ENCODE measurements at places on chromosomes 13 and 19. TPM values are rescaled to one million over a fixed set of nuclear protein-coding genes. Genes with fewer than 3 reads are reported as not detected.

GRCh38 chr13:32857689-32858088 is 158.5 kb upstream of the KL start:
- no peak for DNase-seq

GRCh38 chr13:94712287-94712811 is at the start of gene SOX21:
Gene SOX21 (minus strand): TSS chr13:94712545. CDS start chr13:94712049, 496 bp downstream.
- no peak for DNase-seq

GRCh38 chr13:52868190-52868589 is 19.8 kb upstream of the PCDH8 start:
- DNase-seq, result no peak

GRCh38 chr19:13066226-13066625 is 36.4 kb downstream of the LYL1 start:
- no peak for DNase-seq

Gene SYNE4
- total RNA-seq, result 0.27 TPM

Gene PGLYRP1
- total RNA-seq, result not detected

DNA sequence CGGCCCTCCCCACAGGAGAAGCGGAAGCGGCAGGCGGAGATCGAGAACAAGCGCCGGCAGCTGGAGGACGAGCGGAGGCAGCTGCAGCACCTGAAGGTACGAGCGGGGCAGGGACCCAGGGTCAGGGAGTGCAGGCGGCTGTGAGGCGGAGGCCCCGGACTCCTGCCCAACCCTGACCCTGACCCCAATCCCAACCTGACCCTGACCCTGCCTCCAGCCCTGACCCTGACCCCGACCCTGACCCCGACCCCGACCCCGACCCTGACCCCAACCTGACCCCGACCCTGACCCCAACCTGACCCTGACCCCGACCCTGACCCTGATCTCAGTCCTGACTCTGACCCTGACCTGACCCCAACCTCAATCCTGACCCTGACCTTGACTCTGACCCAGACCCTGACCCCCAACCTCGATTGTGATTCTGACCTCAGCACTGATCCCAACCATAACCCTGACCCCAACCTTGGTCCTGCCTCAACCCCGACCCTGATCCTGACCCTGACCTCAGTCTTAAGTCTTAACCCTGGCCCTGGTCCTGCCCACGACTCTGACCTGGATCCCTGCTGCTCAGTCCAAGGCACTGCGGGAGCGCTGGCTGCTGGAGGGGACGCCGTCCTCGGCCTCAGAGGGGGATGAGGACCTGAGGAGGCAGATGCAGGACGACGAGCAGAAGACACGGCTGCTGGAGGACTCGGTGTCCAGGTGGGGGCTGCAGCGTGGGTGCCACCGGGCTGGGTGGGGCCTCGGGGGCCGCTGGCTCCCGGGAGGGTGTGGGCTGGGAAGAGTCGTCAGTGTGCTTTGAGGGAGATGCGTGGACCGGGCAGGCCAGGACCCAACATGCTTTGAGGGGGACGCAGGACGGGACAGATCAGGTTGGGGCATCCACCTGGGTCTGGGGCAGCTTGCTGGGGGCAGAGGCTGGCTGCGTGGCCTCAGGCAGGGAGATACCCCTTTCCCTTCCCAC is 18.5 kb downstream of the PALM start:
- peak; percentile 28 for DNase-seq

Gene TYROBP
- total RNA-seq, result 88.7 TPM

DNA sequence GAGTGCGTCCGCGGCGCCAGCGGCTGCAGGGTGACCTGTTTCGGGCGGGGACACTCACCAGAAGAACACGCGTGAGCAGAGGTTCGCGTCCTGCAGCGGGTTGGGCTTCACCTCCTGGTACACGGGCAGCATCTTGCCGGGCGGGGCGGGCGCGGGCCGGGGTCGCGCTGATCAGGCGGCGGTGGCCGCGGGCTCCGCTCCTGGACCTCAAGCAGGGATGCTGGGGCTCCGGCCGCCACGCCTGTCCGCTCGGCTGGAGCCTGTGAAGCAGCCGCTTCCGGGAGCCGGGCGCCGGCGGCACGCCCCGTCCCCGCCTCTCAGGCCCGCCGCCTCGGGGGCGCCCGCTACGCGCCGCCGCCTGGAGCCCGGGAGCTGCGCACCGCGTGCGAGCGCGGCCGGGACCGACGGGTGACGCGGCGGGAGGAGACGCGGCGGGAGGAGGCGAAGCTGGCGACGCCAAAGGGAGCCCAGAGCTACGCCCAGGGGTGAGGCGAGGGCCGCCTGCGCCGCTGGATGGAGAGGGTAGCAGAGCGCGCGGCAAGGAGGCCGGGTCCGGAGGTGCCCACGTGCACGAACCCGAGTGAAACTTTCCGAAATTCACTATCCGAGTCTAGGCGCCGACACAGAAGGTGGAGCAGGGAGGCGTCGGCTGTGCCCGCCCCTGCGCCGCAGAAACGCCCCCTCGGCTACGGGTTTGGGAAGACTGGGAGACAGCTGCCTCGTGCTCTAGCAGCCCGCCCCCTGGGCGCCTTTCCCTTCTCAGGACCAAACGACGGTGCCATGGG is at the start of gene ABCC4:
Gene ABCC4 (minus strand): TSS at position 269 of the 785 bp plus-strand sequence. CDS start 137 bp downstream, at position 132.
- DNase-seq, result peak; percentile 75

DNA sequence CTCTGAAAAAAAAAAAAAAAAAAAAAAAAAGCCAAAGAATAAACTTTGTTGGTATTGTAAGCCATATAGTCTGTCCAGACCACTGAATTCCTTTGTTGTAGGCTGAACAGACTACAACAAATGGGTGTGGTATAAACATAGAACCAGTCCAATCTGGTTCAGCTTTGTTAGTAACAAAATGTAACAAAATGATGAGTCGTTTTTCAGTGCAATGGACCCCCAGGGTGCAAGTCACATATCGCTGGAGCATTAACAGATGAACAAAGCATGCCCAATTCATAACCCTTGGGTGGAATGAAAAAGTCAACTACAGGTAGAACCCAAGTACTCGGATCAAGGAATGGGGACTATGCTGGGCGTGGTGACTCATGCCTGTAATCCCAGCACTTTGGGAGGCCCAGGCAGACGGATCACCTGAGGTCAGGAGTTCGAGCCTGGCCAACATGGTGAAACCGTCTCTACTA is 13.6 kb upstream of the FCHO1 start:
- DNase-seq, result no peak

GRCh38 chr13:92682832-92683517 is 543.6 kb upstream of the GPC6 start:
- peak; percentile 21 for DNase-seq

Gene ZNF132
- 4.7 TPM for total RNA-seq

DNA sequence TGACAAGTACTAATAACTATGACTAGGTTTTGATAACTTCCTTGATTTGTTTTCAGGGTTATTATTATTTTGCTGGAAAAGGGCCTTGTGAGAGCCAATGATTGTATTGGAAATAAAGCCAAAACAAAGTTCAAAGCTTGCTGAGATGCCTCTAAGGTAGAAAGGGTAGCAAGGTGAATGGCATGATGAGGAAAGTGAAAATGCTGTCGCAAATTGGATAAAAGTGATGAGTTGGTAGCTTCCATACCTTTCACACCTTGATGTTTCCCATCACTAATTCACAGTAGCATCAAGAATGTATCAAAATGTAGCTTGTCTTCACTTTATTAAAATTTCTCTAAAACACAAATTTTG is 259.4 kb downstream of the FGF14 start:
- DNase-seq, result no peak

Gene ZNF345
- total RNA-seq, result 3.0 TPM

Gene OR7A5
- not detected for total RNA-seq

Gene ZNF154
- 3.4 TPM for total RNA-seq

Gene TLE6
- total RNA-seq, result 1.9 TPM

DNA sequence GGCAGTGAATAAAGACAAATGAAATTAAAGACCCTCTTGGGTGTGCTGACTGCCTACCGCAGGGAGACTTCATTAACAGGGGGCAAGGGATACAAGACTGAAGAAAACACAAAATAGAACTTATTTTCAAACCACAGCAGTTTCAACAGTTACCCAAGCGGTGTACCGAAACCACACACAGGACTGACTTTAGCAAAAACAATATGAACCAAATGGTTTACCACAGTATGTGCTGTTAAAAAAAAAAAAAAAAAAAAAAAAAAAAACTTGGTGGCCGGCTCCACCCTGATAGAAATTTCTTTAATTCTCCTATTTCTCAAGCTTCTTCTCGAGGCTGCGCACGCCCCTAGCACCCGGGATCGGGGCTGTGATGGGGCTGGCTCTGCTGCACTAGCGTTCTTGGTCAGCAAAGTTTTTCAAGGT is 42.6 kb downstream of the KLF2 start:
- DNase-seq, result no peak

Gene MCEMP1
- total RNA-seq, result 1.7 TPM

GRCh38 chr13:57823704-57824103 is 192.2 kb downstream of the PCDH17 start:
- no peak for DNase-seq

DNA sequence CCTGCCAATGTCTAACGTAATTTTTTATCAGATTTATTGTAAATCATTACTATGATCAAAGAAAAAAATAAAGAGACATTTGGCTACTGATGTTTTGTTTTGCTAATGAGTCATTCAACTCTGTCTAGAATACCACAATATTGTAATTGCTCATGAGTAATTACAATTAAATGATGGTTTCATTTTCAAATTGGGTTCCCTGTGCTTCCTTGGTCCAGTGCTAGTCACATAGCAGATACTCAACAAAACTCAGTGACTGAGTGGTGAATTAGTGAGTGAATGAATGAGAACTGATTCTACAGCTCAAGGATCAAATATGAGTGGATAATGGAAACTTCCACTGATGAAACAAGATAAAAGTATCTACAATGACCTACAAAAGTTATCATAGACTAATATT is 304.7 kb downstream of the POU4F1 start:
- no peak for DNase-seq

Gene SSC5D
- total RNA-seq, result 6.7 TPM

- no peak for DNase-seq
Observed at GRCh38 chr13:112859128-112859816, 109.7 kb upstream of the MCF2L start.

- peak; percentile 25 for DNase-seq
Observed at GRCh38 chr19:22634450-22634827, 315 bp downstream of the ZNF492 start.

GRCh38 chr19:10158485-10158884 is 36.3 kb downstream of the DNMT1 start:
- no peak for DNase-seq

- DNase-seq, result no peak
Observed at GRCh38 chr13:96946709-96947311, 47.5 kb downstream of the OXGR1 start.

- no peak for DNase-seq
Observed at GRCh38 chr19:16807549-16808284, 21.5 kb upstream of the SIN3B start.

Gene CACNA1A
- total RNA-seq, result 0.41 TPM

DNA sequence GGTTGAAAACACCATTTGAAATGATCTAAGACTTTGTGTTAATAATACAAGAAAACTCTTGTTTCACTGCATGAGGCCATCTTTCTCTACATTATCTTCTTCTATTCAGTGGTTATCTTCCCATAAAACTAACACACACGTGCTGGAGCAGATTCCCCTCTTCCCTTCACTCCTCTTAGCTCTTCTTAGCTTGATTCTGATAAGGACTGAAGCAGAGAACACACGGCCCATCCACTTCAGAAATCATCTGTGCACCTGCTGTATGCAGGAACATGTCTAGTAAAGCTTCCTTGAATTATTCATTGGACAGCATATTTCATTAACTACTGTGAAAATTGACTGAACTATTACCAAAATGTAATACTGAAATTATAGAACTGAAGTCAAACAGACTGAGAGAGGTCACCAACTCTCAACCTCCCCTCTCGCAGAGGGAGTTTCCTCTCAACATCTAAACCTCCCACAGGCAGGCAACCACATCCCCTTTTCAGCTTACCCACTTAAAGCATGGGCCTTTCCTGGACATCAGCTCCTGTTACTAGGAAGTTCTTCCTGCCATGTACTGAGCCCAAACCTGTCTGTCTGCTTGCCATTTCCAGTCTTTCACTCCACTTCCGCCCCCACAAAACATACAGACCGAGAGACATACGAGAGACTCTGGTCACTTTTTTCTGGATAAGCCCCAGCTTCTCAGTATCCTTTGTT is 113.9 kb downstream of the CRYL1 start:
- DNase-seq, result no peak

Gene BCL2L12
- 12.5 TPM for total RNA-seq

DNA sequence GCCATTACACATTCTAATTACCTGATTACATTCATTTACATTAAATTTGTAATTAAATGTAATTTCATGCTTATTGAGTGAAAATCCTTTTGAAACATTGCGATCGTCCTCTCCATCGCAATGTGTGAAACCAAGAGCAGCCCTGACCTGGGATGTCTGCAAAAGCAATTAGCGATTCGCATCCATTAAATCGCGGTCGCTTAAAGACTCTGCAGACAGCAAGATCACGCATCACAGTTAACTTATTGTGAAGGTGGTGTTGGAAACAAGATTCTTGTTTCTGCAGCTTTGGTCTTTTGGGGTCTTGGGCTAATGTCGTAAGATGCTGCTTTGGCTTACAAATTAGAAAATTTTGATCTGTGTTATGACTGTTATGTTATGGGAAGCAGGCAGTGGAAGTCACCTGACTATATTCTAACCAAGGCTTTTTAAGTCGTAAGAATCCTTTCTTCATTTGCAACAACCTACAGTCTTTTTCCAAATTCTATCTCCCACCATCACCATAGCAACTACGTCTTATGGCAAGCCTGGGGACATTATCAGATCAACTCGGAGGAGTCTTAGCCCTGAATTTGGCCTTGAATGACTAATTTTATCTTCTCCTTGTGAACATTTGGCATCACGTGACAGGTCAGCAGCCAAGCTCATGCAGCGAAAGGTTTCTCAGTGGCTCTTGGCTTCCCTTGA is 142.8 kb upstream of the SOX1 start:
- no peak for DNase-seq

Gene ZNF30
- 1.4 TPM for total RNA-seq

Gene GRK1
- 0.44 TPM for total RNA-seq

DNA sequence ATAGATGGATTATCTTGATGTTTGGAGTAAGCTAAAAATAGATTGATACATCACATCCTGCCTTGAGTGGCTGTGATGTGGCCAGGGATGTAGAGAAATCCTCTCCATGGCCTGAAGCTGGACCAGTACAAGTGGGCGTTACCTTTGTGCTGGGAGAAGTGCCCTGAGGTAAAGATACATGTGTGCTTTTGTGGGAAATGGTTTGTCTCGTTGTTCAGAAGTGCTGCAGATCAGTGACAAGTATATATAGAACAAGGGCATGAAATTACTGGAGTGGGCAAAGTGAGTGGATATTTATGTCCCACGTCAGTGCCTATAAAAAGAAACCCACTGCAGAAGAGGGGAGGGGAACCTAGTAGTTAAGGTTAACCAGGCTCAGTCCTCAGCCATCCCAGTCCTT is 12.2 kb upstream of the ZNF304 start:
- no peak for DNase-seq

Gene S1PR5
- total RNA-seq, result 0.29 TPM

- no peak for DNase-seq
Observed at GRCh38 chr13:95455782-95456181, 96.7 kb upstream of the CLDN10 start.

Measured in left cardiac atrium (tissue), 4 donors.